ENCODE measurements at places on chromosomes 7 and 10. TPM values are rescaled to one million over a fixed set of nuclear protein-coding genes. Genes with fewer than 3 reads are reported as not detected.

The ASIC3 gene
- total RNA-seq: under 0.01 TPM

The CHST3 gene
- 37.4 TPM for total RNA-seq

The ACTL6B gene
- not detected for total RNA-seq

The ADAM12 gene
- total RNA-seq: 22.5 TPM

The ZPBP gene
- total RNA-seq: not detected

The ATOH7 gene
- under 0.01 TPM for total RNA-seq

The NODAL gene
- not detected for total RNA-seq

The CALD1 gene
- total RNA-seq: 1,676 TPM

The CRYGN gene
- total RNA-seq: not detected

Measured in fibroblast of villous mesenchyme (primary cell).